Erythroblast (primary cell): ENCODE measurements at places on chromosomes 12 and 14.

DNA sequence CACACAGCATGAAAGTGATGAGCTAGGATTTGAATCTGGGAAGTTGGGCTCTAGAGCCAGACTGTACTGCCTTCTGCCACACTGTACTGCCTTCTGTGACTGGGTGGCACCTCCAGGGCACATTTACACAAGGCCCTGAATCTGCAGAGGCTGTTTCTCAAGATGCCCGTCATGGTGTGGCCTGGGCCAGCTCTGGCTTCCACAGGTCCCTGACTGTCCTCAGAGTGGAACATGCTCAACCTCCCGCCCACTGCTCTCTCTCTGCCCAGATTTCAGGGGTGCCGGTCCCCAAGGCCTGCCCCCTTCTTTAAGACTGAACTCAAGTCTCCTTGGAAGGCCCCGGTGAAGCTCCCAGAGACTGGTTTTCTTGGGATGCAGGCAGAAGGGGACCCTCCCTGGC, 50.2 kb downstream of the C14orf132 start:
- no peak for DNase-seq

DNA sequence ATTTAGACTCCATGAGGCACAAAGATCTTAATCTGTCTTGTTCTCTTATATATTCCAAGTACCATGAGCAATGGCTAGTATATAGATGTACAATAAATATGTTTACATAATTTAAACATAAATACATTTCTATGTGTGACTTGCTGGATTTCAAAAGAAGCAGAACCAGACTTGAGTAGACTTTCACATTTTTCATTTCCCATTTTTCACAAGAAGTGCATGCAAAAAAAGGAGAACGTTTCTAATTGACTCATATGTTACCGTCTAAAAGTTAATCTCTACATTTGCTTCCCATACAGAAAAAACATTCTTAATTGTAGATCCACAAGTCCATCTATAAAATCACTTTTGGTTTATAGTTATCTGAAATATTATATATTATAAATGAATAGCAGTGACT, 256.5 kb upstream of the USP15 start:
- no peak for DNase-seq

- no peak for DNase-seq
Measured at GRCh38 chr12:110366321-110367142, 37.0 kb downstream of the ANAPC7 start.

DNA sequence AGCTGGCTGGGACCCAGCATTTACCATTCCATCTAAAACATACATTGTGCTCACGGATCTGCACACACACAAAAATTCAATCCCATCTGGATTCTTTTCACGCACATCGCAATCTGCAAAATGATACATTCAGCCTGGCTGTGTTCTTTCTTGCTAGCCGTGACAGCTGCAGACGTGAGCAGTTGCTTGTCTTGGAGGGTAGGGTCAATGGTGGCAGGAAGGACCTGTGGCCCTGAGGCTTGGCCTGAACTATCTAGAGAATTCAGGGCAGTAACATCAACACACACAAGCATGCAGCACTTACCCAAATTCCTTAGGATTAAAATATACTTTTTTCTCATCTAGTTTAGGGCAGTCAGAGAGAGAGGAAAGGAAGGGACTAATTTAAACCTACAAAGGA, 72.0 kb downstream of the DICER1 start:
- no peak for DNase-seq

DNA sequence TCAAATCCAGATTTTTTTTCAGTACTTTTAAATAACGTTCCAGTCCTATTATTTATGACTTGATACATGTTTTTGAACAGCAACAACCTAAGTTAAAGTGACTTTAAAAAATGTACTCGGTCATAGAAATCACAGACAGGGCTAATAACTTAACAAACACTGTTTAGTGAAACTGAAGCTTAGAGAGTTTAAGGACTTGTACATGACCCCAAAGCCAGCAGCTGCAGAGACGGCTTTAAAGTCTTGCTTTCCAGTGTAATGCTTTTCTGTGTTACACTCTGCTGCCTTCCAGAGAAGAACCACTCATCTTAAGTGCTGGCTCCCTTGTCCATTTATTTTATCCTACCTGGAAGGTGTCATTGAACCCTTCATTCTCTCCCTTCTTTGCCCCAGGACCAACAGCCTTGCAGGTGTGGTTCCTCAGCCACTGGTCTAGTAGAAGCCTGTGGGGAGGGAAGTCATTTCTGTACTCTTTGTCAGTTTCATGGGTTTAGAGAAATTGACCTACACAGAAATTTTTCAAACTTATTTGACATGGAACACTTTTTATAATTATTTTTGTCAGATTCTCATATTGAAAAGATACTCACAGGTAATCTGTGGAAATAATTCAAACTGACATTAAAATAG, 60.9 kb downstream of the NAV3 start:
- no peak for DNase-seq

DNA sequence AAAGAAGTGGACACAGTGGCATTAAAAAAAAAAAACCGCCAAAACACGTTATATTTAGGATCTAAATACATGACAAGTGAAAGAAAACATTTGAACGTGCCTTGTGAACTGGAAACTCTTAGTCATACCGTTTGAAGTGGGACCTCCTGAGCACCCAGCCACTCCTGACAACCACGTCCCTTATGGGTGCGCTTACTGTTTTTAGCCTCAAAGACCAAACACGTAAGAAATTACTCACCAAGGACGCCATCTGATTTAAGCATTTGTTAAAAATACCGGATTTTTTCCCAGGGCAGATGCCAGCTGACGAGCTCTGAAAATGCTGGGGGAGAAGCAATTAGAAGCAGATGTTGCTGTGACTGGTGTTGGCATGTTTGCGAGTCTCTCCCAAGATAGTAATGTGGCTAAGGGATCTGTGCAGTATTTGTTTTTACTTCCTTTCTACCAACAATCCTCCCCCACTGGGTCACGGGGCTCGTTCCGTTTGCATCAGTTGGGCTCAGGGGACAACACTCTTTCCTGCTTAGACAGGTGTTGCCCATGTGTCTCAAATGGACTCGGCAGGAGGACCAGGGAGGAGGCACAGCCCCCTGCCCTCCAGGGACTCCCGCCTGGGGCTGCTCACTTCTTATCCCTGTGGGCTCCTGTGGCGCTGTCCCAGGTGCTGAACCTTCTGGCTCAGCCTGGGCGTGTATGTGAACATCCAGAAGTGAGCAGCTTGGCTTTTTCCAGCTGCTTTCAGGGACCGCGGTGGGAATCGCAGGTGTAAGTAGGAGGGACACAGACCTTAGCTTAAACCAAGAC, 101.0 kb downstream of the BEGAIN start:
- peak; percentile 66 for DNase-seq

DNA sequence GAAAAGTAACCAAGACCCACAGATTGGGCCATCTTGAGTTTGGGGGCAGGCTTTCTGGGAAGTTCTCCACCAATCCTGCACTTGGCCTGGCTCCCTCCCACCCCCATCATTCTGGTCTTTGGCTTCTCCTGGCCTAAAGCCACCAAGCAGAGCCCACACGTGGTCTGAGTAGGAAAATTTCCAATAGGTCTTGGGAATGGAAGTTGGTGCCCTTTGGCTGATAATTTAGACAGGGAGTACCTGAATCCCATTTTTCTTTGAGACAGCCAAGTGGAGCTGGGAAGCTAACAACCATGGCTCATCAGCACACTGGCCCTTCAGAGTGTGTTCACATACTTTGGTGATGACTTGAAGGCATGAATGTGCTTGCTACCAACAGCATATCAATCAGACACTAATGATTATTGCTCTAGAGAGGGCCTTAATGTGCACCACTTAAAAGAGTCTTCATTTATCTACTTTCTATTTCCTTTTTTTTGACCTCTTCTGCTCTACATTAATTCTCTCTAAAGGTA, 156.0 kb downstream of the EGLN3 start:
- DNase-seq, result no peak

- DNase-seq, result peak; percentile 49
Measured at GRCh38 chr12:12403264-12404248, 46.7 kb downstream of the BORCS5 start.

DNA sequence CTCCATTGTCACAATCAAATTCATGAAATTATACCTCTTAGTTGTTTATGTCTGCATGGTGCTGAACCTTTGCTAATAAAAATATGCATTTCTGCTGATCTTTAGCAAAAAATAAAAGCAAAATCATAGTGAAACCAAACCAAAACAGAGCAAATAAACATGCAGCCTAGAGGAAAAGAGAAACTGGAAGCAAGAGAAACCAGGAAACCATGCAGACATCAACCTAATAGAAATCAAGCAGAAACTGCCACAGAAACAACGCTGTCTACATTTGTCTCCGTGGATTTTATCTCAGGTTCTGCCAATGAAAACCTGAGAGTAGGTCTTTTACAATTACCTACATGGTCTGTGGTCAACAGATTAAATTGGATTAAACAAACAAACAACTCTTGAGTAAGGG, 173.7 kb downstream of the SYT10 start:
- no peak for DNase-seq
